ENCODE measurements at places on chromosomes 12 and 14.

DNA sequence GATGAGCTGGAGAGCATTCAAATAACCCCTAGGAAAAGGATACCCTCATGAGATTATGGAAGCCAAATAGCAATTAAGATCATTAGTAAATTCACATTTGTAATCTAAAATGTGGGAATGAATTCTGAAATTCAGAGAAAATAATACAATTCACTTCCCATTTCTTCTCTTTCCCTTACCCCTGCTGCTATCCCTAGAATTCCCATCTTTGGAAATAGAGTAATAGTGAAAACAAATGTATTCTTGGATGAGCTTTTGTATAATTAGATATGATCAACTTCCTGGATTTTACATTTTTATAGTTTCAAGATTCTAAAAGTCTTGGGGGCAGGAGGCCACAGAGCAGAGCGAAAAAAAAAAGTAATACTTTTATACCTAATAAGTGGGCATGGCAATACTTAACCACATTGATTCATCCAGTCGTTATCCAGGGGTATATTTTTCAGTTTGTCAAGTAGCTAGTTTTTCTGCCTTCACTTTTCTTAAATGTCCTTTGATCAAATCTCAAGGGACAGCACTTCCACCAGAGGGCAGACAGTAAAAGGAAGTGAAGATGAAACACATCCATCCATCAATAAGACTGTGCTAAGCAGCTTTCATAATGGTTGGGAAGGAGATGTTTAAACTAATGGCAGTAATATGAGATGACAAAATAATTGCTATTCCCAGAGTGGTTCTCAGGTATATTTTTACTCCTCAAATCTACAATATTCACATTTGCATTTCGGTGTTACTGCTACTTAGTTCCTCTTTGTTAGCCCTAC lies 401.3 kb downstream of the DIO2 start:
- DNase-seq = no peak

- no peak for DNase-seq
These were observed 132.2 kb downstream of the PLEKHA5 start for GRCh38 chr12:19261773-19262172.

- no peak for DNase-seq
These were observed 10.5 kb upstream of the WNT5B start for GRCh38 chr12:1618489-1618888.

- DNase-seq = no peak
These were observed 15.7 kb upstream of the RAB35 start for GRCh38 chr12:120132054-120132836.

GRCh38 chr12:71441836-71442566 lies 2.4 kb downstream of the LGR5 start:
- no peak for DNase-seq

DNA sequence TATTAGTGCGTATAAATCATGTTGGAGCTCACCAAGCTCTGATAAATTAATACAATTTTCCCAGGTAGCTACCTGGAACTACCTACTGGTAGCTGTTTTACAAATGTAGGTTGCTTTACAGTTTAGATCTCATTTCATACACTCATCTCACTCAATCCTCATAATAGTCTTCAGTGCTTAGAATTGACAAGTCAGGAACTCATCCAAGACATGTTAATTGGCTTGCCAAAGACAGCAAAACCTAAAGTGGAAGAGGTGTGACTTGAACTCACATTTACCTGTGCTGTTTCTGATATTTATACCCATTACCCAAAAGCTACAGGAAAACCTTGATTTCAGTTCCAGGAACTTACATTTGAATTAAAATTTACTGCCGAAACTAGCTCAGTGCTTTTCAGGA lies 296.7 kb downstream of the DIO2 start:
- no peak for DNase-seq

DNA sequence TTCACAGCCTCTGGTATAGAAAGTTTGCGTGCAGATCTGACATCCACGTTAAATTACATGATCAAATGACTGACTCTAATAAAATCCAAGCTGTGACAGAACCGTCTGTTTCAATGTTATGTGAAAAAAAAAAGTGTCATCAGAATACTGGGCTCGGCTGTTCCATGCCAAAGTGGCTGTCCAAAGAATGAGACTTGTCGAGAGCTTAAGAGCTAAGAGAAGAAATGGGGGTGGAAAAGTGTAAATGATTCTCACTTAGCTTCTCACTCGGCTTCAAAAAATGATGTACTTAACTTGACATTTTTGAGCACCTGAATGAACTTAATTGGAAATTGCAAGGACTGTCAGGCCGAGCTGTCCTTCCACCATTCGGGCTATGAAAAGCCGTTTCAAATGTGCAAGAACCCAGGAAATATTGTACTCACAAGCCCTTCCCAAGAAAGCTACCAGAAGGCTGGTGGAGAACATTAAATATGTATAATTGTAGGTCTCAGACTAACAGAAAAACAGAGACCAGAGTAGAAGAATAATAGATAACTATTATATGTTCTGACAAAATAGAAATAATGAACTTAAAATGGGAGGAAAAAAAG lies 78.0 kb downstream of the DIO3 start:
- no peak for DNase-seq

DNA sequence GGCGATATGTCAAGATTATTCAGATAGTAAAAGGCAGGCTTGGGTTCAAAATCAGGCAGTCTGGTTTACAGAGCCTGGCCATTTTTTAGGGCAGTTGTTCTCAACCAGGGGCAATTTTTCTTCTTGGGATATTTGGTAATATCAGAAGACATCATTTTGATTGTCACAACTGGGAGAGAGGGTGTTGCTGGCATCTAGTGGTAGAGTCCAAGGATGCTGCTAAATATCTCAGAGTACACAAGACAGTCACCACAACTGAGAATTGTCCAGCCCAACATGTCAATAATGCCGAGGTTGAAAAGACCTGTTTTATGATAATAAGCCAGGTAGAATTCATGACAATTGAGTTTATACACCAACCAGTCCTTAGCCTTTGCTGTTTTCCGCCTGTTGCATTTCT lies 733.9 kb downstream of the NRXN3 start:
- no peak for DNase-seq

DNA sequence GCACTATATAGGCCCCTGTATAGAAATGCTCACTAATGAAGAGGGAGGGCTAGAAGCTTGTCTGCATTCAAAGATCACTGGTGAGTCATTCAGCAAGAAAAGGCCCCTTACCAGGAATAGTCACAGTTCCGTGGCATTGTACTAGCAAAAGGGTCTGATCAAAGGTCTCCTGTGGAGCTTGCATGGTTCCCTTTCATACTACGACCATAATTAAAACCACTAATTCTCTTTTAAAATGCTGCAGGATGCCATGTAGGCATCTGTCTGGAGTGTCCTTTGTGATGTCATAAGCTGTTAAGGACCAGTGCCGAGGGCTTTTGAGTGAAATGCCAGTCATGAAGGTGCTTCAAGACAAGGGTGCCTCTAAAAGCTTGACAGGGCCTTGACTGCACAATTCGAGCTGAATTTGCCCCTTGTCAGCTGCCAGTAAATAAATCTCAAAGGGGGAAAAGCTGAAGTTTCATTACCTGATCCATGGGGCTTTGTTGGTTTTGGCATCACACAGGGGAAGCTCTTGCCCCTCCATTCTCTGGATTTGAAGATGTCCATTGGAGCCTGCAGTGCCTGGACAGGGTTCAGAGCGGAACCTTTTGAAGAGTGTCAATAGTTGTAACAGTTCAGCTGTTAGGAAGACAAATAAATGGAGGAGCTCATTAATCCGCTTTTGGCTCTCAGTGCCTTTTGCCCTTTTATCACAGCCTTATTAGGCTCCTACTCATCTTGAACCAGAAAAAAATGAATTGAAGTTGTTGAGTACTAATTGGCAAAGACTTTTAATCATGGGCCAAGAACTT lies 69.1 kb downstream of the TMEM260 start:
- DNase-seq = no peak

DNA sequence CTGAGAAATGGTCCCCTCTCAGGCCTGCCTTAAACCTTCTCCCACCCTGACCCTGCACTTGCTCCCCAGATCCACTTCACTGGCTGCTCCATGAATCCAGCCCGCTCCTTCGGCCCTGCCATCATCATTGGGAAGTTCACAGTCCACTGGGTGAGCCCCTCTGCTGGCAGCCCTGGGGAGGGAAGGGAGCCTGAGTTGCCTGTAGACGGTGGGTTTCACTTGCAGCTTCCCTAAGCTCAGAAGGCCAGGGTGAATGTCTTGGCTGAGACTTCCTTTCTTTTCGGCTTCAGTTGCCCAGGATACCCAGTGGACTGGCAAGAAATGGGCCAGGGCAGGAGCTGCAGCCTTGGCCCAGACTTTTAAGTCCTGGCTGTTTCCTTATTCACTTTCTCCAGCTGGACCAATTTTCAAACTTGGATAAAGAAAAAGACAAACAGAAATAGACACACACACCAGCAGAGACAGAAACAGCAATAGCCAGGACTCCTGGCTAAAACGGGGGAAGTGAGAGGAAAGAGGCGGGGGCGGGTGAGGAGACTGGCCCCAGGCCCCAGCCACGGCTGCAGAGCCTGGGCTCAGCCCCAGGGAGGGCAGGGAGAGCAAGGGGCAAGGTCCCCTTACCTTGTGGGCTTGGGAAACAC lies 2.0 kb downstream of the AQP6 start:
- DNase-seq = peak; percentile 19

GRCh38 chr14:104863131-104863862 lies 1.8 kb upstream of the CEP170B start:
- no peak for DNase-seq

GRCh38 chr12:112303004-112303403 lies 79.2 kb downstream of the HECTD4 start:
- peak; percentile 8 for DNase-seq

- peak; percentile 70 for DNase-seq
These were observed 10.2 kb downstream of the CD69 start for GRCh38 chr12:9750276-9751203.

- DNase-seq = no peak
These were observed 102.9 kb downstream of the DYRK2 start for GRCh38 chr12:67751381-67751928.

DNA sequence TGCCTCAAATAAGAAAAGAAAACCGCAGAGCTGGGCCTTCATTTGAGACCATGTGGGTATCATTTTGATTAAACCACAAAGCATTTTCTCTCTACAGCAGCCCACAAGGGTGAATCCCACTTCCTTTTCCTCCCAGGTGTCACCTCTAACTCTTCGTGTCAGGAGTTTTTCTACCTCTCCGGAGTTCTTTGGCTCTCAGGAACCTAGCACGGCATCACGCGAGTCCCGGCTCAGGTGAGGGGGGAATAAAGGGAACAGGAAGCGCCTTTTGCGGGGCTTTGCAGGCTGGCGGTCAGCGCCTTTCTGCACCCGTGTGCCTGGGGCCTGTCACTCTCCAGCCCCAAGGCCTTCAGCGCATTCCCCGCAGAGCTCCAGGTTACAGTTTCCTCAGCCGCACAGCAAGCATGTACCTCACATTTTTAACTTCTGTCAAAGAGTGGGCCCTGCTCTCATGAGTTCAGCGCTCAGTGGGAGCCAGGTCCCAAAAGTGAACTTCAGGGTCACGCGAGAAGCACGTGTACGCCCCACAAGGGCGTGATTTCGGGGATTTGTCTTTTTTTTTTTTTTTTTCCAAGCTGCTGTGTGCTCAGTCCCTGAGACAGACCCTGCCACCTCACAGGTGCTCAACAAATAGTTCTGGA lies 740 bp upstream of the PRPF40B start:
- no peak for DNase-seq

DNA sequence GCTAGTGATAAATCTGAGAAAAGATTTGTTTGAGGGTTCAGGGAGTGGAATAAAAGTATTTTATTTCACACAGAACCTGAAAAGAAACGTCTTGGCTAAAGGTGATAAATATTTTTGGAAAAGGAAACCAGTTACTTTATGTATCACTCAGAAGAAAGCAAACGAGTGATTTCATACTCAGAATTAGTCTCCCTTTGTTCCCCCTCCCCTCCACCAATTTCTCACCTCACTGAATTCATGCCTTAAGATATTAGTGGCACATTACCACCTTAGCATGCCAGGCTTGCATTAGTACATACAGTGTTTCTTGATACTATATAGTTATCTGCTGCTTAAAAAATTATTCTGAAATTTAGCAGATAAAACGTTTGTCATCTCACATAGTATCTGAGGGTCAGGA lies 28.2 kb downstream of the G2E3 start:
- DNase-seq = no peak

DNA sequence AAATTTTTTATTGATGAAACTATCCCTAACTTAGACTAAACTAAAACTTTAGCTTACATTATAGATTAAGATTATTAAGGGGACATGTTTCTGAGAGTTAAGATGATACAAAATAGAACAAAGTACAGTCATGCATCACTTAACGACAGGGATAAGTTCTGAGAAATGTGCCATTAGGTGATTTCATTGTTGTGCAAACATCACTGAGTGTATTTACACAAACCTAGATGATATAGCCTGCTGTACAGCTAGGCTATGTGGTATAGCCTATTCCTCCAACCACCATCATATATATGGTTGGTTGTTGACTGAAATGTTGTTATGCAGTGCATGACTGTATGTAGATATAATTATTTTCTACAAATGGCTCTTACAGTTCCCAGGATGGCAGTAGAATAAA lies 46.5 kb downstream of the ATP6V1D start:
- no peak for DNase-seq

GRCh38 chr12:106000382-106001104 lies 138.2 kb downstream of the NUAK1 start:
- no peak for DNase-seq

DNA sequence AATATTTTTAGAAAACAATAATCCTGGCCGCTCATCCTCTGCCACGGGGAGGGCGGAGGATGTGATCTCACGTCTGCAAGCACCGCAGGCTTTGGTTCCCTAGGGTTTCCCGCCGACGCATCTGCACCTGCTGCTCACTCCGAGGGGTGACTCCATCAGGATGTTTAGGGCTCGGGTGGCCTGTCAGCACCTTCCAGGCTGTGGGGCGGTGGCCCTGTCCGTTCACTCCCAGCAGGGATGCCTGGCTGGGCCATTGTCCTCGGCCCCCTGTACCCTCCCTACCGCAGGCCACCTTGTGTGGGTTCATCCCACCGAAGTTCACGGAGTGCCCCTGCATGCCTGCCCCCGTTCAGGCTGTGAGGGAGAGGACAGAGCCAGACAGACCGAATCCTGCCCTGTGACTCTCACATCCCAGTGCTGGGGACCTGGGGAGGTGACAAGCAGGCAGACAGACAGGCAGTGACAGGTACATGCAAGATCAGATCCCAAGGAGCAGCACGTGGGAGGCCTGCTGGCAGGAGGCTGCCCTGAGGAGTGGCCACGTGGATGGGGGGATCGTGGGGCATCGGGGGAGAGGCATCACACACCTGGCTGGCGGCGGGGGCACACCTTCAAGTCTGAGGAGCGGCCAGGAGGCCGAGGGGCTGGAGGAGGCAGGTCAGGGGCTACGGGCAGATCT lies 112.6 kb downstream of the ADGRD1 start:
- DNase-seq = no peak

GRCh38 chr12:31570880-31571279 lies 20.1 kb downstream of the DENND5B start:
- DNase-seq = no peak

DNA sequence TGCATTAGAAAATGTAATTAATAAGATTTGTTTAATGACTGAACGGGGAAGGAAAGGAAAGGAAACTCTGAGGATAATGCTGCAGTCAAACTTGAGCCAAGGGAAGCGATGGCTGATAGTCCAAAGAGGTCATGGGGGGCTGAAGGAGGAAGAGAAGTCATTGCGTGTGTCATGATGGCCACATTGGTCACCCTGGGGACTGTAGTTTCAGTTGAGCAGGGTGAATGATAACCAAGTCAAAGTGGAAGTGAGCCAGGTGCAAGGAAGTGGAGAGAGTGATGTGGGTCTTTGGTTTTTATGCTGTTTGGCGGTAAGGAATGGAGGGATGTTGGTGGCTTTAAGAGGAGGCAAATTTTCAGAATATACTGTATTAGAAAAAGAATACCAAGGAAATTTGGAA lies 21.6 kb downstream of the C12orf75 start:
- no peak for DNase-seq

Measured in suppressor macrophage (primary cell).